Panc1 (cell line): ENCODE measurements at places on chromosomes 3 and 15. TPM values are rescaled to one million over a fixed set of nuclear protein-coding genes. Genes with fewer than 3 reads are reported as not detected.

- H3K27ac ChIP-seq = peak overlapping the region; percentile 67
- peaks cover 94% of the 10 kb centered on the region for H3K4me1 ChIP-seq
- H3K36me3 ChIP-seq = peaks cover 61% of the 10 kb centered on the region
- H3K4me3 ChIP-seq = no peak overlapping the region
- no peak for DNase-seq
These were observed 10.5 kb downstream of the WWTR1 start for GRCh38 chr3:149647285-149647684.

The TRIM42 gene
- not detected for total RNA-seq

The ITIH1 gene
- 0.31 TPM for total RNA-seq

GRCh38 chr3:191388823-191389222, 58.5 kb upstream of the UTS2B start:
- H3K27ac ChIP-seq = no peak overlapping the region
- H3K27me3 ChIP-seq = no peaks in the 10 kb centered on the region
- H3K36me3 ChIP-seq = 0 out of 2 replicates have a peak, but pooled peaks cover 3% of the 10 kb centered on the region
- H3K4me1 ChIP-seq = no peaks in the 10 kb centered on the region
- DNase-seq = no peak
- no peak overlapping the region for H3K4me3 ChIP-seq

GRCh38 chr15:80562846-80563245, 132.3 kb upstream of the ABHD17C start:
- H3K4me3 ChIP-seq = no peak overlapping the region
- H3K36me3 ChIP-seq = no peaks in the 10 kb centered on the region
- DNase-seq = no peak
- no peaks in the 10 kb centered on the region for H3K4me1 ChIP-seq
- H3K27ac ChIP-seq = no peak overlapping the region
- no peaks in the 10 kb centered on the region for H3K27me3 ChIP-seq

- DNase-seq = no peak
- no peaks in the 10 kb centered on the region for H3K4me1 ChIP-seq
- H3K4me3 ChIP-seq = no peak overlapping the region
- H3K27me3 ChIP-seq = no peaks in the 10 kb centered on the region; the same call in 1 of the 2 replicates
- no peaks in the 10 kb centered on the region for H3K36me3 ChIP-seq
These were observed 72.6 kb upstream of the ZBED2 start for GRCh38 chr3:111667621-111668239.

The SEMA3B gene
- 1.4 TPM for total RNA-seq
